SK-N-SH treated with all-trans-retinoic acid at 6 μM for 48 hours (cell line): ENCODE measurements at places on chromosomes 12 and 14.

DNA sequence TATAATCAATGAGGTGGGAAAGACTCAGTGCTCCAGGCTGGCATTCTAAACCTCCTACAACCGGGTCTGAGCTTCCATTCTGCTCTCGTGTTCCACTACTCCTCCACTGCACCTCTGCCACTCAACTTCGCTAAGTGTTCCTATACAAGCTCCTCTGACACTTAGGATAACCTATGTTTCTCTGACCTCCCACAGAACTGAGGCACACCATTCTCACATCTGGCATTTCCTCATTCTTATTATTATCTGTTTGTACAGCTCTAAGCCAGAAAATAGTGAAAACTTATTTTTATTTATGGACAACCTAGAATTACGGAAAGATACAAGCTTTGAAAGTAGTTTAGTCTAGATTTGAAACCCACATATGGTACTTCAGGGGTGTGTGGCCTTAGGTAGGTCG lies 127.0 kb downstream of the MED13L start:
- peak; percentile 44 for ATAC-seq

DNA sequence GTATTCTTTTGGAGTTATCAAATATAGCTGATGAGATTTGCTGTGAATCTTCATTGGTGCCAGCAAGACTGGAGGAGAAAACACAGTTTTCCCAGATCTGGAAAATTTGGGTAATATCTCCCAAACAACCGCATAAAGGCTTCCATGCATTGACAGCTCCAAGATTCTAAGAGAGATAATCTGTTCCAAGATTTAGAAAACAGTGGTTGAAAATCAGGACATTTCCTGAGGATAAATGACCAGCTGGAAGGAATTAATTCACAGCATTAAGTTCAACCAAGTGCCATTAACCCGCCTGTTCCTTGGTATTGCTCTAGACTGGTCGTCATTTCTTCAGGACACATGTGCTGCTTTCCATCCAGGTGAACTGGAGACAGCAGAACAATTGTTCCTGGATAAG lies 147.9 kb upstream of the PRICKLE1 start:
- ATAC-seq, result no peak

- peak; percentile 26 for ATAC-seq
Observed at GRCh38 chr14:69612014-69612782, 802 bp downstream of the SUSD6 start.

DNA sequence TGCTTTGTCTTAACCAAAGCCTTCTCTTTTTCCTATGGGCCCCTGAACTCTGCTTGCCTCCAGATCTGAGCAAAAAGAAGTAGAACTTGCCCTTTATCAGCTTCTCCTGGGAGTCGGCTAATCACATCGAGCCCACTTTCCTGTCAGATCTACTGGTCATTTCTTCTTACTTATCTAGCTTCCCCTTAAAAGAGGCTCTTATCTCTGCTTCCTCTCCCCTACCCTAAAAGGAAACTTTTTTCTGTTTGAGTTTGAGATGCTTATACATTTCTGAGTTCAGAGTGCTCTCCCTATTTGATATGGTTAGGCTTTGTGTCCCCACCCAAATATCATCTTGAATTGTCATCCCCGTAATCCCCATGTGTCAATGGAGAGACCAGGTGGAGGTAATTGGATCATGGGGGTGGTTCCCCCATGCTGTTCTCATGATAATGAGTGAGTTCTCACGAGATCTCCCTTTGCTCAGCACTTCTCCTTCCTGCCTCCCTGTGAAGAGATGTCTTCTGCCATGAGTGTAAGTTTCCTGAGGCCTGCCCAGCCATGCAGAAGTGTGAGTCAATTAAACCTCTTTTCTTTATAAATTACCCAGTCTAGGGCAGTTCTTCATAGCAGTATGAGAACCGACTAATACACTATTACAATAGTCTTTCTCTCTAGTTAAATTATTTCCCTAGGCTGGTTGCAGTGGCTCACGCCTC lies 114.7 kb upstream of the AMN1 start:
- no peak for ATAC-seq

DNA sequence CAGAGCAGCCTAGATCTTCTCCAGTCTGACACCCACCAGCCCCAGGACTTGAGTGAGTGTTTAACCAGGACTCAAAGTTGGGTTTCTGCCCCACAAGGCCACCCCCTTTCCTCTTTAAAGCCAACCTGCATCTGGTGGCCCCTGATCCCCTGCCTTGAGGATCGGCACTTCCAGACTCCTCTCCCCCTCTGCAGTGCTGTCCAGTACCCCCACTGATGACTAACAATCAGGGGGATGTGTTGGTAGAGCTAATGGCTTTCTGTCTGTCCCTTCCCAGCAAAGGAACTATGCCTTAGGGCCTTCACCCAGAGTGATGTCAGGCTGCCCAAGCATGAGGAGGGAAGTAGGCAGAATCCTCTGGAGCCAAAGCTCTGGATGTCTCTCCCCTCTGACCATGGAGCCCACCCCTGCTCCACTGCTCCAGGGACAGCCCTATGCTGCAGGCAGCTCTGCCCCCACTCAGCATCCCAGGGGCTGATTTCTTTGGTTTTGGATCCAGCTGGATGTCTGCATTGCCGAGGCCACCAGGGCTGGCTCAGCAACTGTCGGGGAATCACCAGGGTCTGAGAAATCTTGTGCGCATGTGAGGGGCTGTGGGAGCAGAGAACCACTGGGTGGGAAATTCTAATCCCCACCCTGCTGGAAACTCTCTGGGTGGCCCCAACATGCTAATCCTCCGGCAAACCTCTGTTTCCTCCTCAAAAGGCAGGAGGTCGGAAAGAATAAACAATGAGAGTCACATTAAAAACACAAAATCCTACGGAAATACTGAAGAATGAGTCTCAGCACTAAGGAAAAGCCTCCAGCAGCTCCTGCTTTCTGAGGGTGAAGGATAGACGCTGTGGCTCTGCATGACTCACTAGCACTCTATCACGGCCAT lies 42.9 kb downstream of the DAD1 start:
- ATAC-seq, result peak; percentile 72

GRCh38 chr12:120483621-120484020 lies 12.3 kb upstream of the DYNLL1 start:
- ATAC-seq, result no peak

GRCh38 chr14:59846595-59846994 lies 24.0 kb downstream of the RTN1 start:
- ATAC-seq, result no peak

- ATAC-seq, result no peak
Observed at GRCh38 chr14:100836941-100837804, 11.3 kb downstream of the MEG3 start.
